ENCODE measurements at places on chromosomes 2 and 18.

DNA sequence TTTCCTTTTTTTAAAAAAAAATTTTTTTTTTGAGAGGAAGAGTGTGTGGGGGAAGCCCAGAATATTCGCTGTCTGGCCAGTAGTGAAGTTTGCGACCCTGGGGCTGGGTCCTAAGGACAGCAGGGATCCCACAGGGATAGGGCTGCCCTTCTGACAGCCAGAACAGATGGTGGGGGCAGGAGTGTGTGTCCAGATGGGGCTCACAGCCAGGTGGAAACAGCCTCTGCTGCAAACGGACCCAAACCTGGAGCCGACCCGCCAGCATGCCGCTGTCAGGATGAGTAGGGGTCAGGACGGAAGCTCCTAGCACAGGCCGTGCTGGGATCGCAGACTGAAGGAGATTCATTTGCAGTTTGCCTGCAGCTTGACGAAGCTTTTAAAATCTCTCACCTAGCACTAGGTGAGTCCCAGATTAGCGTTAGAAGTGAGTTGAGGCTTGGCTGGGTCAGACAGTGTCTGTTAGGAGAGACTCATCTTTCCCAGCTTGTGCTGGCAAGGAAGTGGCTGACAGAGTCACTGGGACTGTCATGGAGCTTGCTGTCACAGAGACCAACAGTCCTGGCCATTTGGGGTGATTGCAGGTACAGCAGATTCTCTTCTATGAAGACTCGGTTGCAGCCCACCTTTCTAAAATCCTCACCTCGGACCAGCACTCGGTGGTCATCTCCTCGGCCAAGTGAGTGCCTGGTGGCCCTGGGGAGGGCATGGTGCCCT lies 93.4 kb downstream of the DGKD start:
- DNase-seq, result peak; percentile 56

GRCh38 chr2:56682397-56682760 lies 498.6 kb downstream of the CCDC85A start:
- no peak for DNase-seq

DNA sequence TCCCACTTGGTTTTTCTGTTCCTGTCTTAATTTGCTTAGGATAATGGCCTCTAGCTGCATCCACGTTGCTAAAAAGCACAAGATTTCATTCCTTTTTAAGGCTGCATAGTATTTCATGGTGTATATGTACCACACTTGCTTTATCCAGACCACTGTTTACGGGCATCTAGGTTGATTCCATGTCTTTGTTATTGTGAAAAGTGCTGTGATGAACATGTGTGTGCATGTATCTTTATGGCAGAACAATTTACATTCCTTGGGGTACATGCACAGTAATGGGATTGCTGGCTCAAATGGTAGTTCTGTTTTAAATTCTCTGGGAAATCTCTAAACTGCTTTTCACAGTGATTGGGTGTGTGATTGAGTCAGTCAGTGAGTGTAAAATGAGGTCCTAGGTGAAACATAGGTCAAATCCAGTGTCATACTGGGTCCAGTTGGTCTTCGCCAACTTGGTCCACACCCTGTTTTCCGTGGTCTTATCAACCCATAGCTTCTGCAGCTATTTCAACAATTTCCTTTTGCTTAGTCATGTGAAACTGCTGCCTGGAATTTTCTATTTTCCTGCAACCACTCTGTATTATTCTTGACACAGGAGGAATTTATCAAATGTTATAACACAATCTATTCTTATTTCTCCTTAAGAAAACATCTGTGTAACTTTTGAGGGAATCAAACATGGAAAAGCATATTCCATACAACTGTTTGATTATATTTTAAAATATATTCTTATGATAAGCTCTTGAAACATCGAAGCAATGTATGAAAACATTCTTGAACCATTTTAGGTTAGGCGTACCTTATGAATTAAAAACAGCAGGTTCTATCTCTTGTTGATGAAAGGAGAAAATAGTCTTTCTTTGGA lies 82.9 kb downstream of the ADCYAP1 start:
- DNase-seq, result no peak

DNA sequence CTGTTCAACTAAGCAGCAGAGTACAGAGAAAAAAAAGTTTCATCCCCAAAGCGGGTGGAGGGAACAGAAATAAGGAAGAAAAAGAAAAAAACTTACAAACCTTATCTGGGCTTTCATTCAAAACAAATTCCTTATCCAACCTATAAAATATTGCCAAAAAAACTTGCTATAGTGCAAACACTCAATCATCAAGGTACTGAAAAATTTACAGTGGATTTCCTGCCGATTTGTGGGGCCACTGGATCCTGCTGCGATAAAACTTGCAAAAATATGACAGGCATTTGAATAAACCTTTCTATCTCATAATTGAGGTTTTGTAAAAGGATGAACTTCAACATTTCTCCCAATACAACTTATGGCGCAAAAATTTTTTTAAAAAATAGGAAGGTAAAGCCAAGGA lies 77.0 kb downstream of the ZNF521 start:
- no peak for DNase-seq

DNA sequence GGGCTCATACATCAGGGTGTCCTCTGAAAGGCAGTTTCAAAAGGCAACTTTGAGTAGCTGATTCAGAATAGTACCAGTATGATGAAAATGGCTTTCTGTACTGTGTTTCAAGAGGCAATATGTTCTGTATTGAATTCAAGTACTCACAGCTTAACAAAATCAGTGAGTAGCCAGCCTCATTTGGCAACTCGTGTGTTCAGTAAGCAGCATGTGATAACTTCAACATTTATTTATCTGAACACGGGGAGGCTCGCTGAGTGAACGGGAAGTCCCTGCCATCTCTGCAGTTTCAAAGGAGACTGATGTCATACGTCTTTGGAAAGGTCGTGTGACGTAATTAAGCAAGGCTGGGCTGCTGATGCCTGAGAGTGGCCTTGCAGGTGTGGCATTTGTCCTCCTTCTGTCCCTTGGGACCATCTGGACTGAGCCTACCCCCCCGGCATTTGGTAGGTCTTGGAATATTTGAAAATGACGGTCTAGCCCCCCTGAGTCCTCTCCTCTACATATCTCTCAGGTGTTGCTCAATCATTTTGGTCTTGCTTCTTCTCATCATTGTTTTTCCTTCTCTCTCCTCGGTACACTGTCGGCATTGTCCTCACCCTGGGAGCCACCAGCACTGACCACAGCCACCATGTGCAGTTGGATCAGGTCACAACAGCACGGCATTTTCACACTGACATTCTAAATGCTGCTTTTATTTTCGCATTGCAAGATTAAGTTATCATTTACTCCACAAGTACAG lies 62.8 kb downstream of the SMIM21 start:
- DNase-seq, result no peak

Data from tibial artery (tissue), 4 donors.